ENCODE measurements at places on chromosomes 2 and 18. TPM values are rescaled to one million over a fixed set of nuclear protein-coding genes. Genes with fewer than 3 reads are reported as not detected.

GALNT5 gene
- total RNA-seq: not detected

BUB1 gene
- total RNA-seq: 153 TPM

UGT1A3 gene
- not detected for total RNA-seq

CD8B2 gene
- 3.7 TPM for total RNA-seq

TUBA3E gene
- total RNA-seq: not detected

RAB12 gene
- total RNA-seq: 13.6 TPM

CPLX4 gene
- not detected for total RNA-seq

All from activated CD8-positive, alpha-beta memory T cell treated with anti-CD3 and anti-CD28 coated beads, Interleukin-2, amount 10 ng/mL, durations not matched to agents 7 days and 5 days (primary cell).